ENCODE measurements at places on chromosomes 4 and X.
A peak's percentile ranks its signal among the peaks of the same experiment; 100 is the strongest.

- no peak for DNase-seq
Measured at GRCh38 chr4:1299301-1299860, 9.7 kb downstream of the MAEA start.

DNA sequence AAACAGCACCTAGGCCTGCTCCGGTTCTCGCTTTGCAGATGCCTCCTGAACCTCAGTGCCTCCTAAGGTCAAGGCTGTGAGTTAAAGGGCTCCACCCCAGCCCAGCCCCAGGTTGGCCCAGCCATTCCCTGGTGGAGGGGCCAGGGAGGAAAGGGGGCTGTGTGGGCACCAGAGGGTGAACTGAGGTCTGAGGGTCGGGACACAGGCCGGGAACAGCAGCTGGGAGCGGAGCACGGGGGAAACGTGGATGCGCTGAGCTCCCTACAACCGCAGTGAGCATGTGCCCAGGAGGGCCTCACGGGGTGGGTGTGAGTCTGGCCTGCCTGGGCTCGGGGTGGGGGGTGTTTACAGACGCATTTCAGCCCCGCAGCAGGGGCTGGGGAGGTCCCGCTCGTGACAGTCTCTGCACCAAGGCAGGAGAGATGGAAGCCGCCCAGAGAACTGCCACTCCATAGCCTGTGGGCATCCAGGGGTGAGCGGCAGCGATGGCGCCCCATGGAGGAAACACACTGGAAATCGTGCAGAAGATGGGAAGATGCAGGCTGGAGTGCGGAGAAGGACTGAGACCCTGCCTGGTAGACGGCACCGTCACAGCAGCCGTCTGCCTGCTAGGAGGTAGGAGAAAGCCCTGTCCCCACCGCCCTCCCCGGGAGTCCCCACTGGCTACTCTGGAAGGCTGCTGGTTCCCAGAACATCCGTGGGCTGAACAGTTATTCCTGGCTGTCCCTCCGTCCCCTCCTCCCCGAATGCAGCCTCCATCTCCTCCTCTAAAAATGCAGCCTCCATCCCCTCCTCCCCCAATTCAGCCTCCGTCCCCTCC, 9.9 kb upstream of the SLC25A6 start:
- DNase-seq, result no peak

- no peak for DNase-seq
Measured at GRCh38 chr4:51851090-51851936, 8.4 kb downstream of the DCUN1D4 start.

- no peak for DNase-seq
Measured at GRCh38 chrX:69234624-69235023, 69.4 kb upstream of the PJA1 start.

- peak; percentile 62 for DNase-seq
Measured at GRCh38 chrX:109714340-109714958, 18.6 kb downstream of the ACSL4 start.

DNA sequence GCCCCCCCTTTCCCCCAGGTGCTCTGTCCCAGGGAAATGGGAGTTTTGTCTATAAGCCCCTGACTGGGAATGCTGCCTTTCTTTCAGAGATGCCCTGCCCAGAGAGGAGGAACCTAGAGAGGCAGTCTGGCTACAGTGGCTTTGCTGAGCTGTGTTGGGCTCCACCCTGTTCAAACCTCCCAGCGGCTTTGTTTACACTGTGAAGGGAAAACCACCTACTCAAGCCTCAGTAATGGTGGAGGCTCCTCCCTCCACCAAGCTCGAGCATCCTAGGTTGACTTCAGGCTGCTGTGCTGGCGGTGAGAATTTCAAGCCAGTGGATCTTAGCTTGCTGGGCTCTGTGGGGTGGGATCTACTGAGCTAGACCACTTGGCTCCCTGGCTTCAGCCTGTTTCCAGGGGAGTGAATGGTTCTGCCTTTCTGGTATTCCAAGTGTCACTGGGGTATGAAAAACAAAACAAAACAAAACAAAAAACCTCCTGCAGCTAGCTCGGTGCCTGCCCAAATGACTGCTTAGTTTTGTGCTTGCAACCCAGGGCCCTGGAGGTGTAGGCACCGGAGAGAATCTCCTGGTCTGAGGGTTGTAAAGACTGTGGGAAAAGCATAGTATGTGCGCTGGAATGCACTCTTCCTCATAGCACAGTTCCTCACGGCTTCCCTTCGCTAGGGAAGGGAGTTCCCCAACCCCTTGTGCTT, 41.7 kb downstream of the ITM2A start:
- no peak for DNase-seq

GRCh38 chr4:176964116-176964691, 171.5 kb upstream of the VEGFC start:
- DNase-seq, result peak; percentile 9

DNA sequence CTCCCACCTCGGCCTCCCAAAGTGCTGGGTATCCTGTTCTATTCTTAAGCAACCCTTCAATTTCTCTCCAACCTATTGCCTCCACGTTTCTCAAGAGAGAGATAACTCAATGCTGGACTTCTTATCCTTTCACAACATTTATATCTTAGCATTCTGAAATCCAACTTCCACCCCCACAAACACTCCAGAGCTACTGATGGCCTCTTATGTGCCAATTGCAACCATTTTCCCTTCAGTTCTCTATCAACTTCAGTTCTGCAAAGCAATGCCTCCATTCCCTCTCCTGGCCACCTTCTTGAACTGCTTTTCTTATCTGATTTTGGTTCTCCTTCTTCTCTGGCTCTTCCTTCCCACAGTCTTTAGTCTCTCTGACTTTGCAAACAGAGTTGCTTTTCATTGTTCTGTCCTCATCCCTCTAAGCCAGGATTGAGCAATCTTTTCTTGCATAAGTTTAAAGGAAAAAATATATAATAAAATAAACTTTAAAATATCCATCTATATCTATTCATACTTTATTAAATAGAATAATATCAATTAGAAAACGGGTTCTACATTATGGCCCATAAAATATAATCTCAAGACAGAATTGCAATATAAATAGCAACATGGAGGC, 3.6 kb upstream of the STBD1 start:
- no peak for DNase-seq

GRCh38 chr4:82801910-82802521, 3.4 kb upstream of the SCD5 start:
- DNase-seq, result peak; percentile 70

GRCh38 chrX:68829582-68830418, 979 bp downstream of the EFNB1 start:
- peak; percentile 47 for DNase-seq

- no peak for DNase-seq
Measured at GRCh38 chrX:2965965-2966364, 36.8 kb upstream of the ARSD start.

GRCh38 chr4:19735012-19735411, 516.7 kb upstream of the SLIT2 start:
- DNase-seq, result no peak

- DNase-seq, result no peak
Measured at GRCh38 chr4:186900984-186901383, 177.3 kb upstream of the FAT1 start.

DNA sequence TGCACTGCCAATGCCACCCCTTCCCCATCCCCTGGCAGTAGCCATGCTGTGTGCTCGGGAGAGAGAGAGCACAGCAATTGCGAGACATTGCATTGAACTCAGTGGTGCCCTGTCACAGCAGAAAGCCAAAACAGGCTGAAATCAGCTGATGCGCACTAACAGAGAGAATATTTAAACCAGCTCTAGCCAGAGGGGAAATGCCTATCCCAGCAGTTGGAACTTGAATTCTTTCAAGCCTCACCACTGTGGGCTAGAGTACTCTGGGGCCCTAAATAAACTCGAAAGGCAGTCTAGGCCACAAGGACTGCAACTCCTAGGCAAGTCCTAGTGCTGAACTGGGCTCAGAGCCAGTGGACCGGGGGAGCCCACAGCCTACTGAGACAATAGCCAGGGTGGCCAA, 17.7 kb upstream of the RP2 start:
- no peak for DNase-seq

DNA sequence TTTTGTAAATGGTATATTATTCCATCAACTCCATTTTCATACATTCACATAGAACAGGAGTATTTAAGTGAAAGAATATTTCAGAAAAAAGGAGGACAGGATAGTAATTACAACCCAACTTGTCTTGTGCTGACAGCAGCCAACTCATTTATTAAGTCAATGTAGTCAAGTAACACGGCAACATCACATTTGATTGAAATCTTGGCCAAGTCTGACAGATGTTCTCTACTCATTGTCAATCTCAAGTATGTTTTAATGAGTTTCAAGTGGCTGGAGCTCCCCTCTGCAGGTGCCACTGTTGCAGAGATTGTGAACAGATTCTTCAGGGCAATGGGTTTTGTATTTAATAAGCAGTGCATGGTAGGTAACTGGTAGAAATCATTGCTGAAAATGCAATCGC, 332.5 kb downstream of the C4orf33 start:
- DNase-seq, result no peak

GRCh38 chr4:187027272-187027671, 303.6 kb upstream of the FAT1 start:
- no peak for DNase-seq

GRCh38 chr4:138835832-138836533, 179.6 kb upstream of the NOCT start:
- peak; percentile 35 for DNase-seq

- DNase-seq, result no peak
Measured at GRCh38 chrX:133399411-133399810, 15.9 kb downstream of the GPC4 start.

DNA sequence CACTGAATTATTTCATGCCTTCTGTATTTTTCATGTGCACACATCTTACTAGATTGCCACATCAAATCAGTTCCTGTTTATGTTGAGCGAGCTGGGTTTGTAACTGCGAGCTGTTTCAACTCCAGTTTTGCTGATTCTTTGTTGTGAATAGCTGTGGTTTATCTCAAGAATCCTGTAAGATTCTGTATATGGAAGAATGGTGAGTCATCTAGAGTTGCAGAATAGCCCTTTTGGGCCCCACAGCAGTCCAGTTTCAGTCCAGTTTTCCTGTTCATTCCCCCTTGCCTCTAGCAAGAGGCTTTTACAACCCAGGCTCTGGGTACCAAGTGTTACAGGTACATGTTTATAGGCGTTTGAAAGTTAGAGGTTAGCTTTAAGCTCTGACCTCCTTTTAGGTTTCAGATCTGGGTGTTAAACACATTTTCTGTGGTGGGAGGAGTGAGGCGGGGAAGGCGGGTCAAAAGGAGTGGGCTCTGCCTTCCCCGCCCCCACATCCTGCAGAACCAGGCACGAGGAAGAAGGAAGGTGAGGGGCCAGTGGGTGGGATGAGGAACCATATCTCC, 32.7 kb downstream of the TBC1D14 start:
- DNase-seq, result peak; percentile 53

DNA sequence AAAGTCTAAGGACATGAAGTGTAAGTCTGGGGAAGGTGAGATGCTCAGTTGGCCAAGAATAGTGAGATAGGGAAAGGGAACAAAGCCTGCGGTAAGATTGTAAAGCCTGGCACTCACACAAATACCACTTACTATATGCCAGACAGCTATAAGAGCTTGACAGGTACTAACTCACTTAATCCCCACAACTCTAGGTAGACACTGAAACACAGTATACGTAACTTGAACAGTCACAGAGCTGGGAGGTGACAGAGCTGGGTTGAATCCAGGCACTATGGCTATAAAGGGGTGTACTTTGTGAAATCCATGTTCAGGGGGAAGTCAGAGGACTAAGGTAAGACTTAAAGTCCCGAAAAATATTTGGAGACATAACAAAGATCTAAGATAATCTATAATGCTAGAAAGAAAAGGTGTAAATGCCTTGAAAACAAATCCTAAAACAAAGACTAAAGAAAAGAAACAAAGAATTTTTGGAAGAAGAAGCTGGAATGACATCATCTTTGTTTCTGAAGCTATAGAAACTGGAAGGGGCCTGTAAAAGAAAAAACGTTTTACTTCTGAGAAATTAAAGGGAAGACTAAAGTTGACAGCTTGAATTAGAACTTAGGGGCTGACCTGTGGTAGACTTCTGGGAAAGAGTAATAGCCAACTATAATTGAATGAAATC, 172.5 kb downstream of the PPP3CA start:
- DNase-seq, result no peak

GRCh38 chrX:12229986-12230385, 91.7 kb downstream of the FRMPD4 start:
- DNase-seq, result no peak

DNA sequence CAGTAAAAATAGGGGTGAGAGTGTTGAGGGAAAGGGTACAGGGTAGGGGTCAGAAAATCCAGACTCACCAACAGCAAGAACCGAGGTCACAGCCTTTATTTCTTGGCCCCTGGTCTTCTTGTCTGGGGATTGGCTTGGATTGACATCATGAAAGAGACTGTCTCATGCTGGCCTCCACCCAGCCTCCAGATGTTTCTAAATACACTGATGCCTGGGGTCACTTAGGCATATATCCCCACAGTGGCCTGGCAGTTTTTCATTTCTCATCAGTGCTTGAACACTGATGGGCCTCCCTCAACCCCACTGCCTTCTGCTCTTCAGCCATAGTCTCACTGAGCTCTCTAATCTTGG, 173.9 kb downstream of the RTL9 start:
- DNase-seq, result no peak

- peak; percentile 65 for DNase-seq
Measured at GRCh38 chr4:189792924-189793618, 147.6 kb upstream of the FRG1 start.

DNA sequence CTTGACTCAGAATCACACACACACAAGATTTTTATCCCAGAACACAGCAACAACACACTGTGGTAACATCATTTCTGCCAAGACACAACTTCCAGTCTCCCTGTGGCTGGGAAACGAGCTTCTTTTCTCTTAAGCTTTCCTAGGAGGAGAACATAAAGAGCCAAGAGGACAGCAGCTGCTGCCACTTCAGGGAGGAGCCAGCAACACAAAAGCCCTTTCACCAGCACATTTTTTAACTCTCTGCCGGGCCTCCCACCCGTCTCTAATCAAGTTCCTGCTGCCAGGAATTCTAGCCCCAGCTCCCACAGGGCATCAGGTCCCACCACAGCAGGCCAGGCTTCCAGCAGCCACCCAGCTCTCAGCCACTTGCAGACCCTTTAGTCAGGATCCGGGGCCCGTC, 22.4 kb downstream of the FAT1 start:
- no peak for DNase-seq

DNA sequence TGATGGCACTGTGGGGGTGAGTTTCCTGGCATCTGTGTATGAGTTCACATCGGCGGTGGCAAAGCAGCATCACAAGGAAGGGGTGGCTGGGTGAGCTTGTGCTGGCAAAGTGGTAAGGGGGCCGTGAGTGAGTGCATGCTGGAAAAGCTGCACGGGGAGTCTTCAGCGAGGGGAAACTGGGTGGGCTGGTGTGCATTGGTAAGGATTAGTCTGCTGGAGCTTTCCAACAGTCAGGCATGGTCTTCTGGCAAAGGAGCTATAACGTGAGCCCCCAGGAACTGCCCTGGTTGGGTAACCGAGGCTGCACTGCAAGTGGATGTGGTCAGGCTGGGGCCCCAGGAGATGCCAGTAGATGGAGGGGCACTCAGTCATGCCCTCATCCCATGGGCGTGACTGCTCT, 30.7 kb downstream of the ADAM29 start:
- no peak for DNase-seq

- DNase-seq, result no peak
Measured at GRCh38 chr4:147310312-147310711, 170.6 kb upstream of the EDNRA start.

GRCh38 chrX:154655786-154656185, 2.4 kb upstream of the CTAG2 start:
- no peak for DNase-seq

GRCh38 chr4:158033416-158034120, 139.3 kb downstream of the GASK1B start:
- peak; percentile 87 for DNase-seq

GRCh38 chr4:183154701-183155391, 55.8 kb downstream of the WWC2 start:
- no peak for DNase-seq

GRCh38 chr4:176358083-176358469, 38.3 kb downstream of the SPCS3 start:
- no peak for DNase-seq

- peak; percentile 82 for DNase-seq
Measured at GRCh38 chr4:156968479-156968984, 3.1 kb downstream of the PDGFC start.

Data from dermis blood vessel endothelial cell (primary cell).